Choroid plexus epithelial cell (primary cell): ENCODE measurements at places on chromosomes 16 and 17.

DNA sequence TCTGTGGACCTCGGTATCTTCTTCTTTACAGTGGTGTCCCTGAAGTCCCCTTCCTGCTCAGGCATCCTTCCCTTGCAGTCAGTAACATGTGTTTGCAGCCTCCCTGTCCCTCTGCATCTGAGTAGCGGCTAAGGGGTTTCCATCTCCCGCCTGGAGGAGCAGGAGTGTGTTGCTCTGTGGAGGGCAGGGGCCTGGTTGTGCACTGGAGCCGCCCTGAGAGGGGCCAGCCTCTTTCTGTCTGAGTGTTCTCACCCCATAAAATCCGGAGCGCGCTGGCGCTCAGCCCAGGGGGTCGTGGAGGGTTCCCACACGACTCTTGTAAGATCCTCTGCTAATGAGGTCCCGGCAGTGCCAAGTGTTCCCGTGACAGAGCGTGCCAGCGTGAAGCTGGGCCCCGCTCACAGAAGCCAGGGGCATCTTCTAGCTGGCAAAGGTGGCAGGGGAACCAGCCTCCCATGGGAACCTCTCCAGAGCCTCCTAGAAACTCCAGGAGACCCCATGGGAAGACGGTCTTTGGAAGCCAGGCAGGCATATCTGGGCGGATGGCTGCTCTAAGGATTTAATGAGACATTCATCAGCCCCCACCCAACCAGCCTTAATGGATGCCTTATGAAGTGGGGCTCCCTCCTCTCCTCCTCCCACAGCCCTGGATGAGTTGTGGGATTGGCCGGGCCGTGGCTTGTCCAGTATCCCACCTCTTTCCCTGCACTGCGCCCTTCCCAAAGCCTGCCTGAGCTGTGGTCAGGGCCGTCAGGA lies 91.4 kb upstream of the GSE1 start:
- no peak for DNase-seq

GRCh38 chr16:3295209-3295608 lies 10.0 kb downstream of the TIGD7 start:
- no peak for DNase-seq

DNA sequence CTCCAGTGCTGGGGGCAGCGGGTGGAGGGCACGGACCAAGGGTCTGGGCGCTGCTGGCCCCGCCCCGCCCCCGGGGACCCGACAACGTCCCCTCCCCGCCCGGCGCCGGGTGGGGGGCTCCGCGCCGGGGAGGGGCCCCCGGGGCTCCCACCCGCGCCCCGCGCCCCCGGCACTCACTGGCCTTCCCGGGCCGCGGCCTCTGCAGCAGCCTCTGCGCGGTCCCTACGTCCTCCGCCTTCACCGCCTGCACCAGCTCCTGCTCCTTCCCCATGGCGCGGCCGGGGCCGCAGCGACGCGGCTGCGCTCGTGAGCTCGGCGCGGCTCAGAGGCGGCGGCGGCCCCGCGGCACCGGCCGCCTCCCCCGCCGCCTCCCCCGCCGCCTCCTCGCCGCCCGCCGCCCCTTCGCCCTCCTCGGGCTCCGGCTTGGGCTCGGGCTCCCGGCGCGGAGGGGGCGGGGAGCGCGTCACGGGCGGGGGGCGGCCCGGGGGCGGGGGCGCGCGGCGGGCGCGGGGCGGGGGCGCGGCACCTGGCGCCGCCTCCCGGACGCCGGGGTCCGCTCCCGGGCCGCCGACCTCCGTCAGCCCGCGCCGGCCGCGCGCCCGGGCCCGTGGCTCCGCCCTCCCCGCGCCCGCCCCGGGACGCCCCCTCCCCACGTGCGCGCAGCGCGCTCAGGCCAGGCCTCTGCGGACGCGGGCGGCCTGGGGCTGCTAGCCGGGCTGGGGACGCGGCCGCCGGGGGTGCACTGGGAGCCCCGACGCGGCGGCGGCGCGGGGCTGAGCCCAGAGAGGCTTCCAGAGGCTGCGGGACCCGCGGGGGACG lies at the start of gene CASKIN1:
Gene CASKIN1, minus strand, starts transcription at position 444 of the 819 bp plus-strand sequence. Its CDS starts 173 bp downstream, at position 271.
- DNase-seq: peak; percentile 17

GRCh38 chr17:47267354-47267828 lies 13.8 kb downstream of the ITGB3 start:
- DNase-seq: peak; percentile 91

- no peak for DNase-seq
Observed at GRCh38 chr16:89023621-89024511, 46.9 kb upstream of the CBFA2T3 start.
